ENCODE measurements at places on chromosomes 7 and 10. TPM values are rescaled to one million over a fixed set of nuclear protein-coding genes. Genes with fewer than 3 reads are reported as not detected.

The FBXL13 gene
- total RNA-seq, result 2.0 TPM

The VAX1 gene
- total RNA-seq, result not detected

The H2BK1 gene
- not detected for total RNA-seq

The TLX1 gene
- total RNA-seq, result not detected

The GRID2IP gene
- not detected for total RNA-seq

The CACNA2D1 gene
- total RNA-seq, result 134 TPM

The ACBD7 gene
- total RNA-seq, result 0.83 TPM

The DLX5 gene
- total RNA-seq, result 0.33 TPM

The ZP3 gene
- total RNA-seq, result 3.0 TPM

The PKD2L1 gene
- not detected for total RNA-seq

The PNLIPRP3 gene
- not detected for total RNA-seq

The SSC4D gene
- 0.65 TPM for total RNA-seq

The LRRC61 gene
- 0.36 TPM for total RNA-seq

The TACC2 gene
- 8.8 TPM for total RNA-seq

All from smooth muscle cell of the pulmonary artery (primary cell).